ENCODE measurements at places on chromosomes 1 and 21. TPM values are rescaled to one million over a fixed set of nuclear protein-coding genes. Genes with fewer than 3 reads are reported as not detected.

DNA sequence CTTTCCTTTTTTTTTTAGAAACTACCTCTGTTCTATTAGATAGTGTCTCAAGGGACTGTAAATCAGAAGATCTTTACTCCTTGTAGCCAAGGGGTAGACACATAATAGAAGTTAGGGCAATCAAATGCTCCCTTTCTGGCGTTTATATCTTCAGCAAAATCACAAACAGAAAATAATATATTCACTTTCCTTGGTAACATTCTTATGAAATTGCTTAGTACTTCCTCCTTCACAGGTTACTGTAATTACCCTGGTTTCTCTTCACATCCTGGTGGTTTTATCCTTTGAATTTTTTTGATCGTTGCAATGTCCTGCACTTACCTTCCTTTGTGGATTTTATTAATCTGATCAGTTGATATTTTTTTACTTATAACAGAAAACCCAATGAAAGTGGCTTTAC lies 1064.9 kb downstream of the NCAM2 start:
- DNase-seq: no peak

GRCh38 chr1:24364975-24365678 lies 46.0 kb downstream of the GRHL3 start:
- no peak for DNase-seq

- no peak for DNase-seq
Observed at GRCh38 chr1:233478611-233479010, 135.3 kb upstream of the KCNK1 start.

GRCh38 chr21:32951041-32951440 lies 74.7 kb upstream of the OLIG2 start:
- DNase-seq: no peak

Gene CFAP141
- polyA plus RNA-seq: not detected

DNA sequence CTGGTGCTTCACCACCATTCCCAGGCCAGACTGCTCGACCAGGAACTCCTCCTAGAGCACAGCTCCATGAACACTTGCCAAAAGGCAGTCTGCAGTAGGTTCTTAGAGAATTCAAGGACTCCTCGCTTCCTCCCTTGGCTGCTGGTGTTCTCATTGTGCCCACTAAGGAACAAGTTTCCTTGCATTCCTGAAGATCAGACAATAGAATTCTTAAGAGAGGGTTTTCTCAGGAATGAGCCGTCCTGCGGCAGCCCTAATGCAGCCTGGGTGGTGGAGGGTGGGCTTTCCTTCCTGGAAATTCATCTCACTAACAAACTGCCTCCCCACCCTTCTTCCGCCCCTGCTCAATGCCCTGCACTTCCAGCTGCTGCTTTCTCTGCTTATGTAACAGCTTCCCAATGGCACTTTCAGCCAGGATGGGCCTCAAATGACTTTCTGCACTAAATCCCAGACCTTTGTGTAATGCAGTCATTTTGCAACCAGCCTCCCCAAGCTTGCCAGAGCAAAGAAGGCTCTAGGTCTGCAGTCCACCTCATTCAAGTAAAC lies 287.9 kb downstream of the PLPP3 start:
- DNase-seq: no peak

- DNase-seq: no peak
Observed at GRCh38 chr1:68352202-68352601, 97.6 kb downstream of the RPE65 start.

Gene KCNJ15
- polyA plus RNA-seq: 3.6 TPM

- DNase-seq: no peak
Observed at GRCh38 chr1:3037281-3038040, 16.2 kb downstream of the ACTRT2 start.

DNA sequence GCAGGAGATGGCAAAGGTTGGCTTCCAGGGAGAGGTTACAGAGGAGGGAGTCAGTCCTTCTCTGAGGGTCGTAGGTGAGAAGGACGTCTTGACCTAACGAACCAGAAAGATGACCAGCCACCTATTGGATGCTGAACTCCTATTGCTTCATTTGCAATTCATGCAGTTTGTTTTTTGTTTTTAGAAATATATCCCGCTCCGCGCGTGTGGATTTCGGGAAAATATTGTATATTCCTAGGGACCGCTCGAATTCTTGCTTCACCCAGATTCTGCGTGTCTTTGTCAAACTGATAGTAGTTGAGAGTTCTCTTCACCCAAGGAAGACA lies 564 bp downstream of the DISP1 start:
- no peak for DNase-seq

DNA sequence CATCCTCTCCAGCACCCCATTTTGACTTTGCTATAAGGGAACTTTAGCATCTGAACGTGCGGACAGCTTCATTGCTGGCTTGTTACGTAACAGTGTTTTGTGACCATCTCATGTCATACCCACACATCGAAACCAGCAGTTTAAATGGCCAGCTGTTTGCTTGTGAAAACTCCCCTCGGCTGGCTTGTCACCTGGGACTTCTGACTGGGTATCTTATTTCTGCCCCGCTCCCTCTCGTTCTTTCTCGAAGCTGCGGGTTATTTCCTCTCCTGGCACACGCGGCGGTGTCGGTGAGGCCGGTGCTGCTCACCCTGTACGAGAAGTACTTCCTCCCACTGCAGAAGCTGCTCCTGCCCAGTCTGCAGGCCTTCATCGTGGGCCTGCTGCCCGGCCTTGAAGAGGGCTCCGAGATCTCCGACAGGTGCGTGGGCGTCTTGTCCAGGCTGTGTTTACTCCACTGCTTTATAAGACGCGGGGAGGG lies 43.5 kb downstream of the DOP1B start:
- no peak for DNase-seq

GRCh38 chr1:172960454-172961208 lies 90.1 kb downstream of the TNFSF18 start:
- no peak for DNase-seq

DNA sequence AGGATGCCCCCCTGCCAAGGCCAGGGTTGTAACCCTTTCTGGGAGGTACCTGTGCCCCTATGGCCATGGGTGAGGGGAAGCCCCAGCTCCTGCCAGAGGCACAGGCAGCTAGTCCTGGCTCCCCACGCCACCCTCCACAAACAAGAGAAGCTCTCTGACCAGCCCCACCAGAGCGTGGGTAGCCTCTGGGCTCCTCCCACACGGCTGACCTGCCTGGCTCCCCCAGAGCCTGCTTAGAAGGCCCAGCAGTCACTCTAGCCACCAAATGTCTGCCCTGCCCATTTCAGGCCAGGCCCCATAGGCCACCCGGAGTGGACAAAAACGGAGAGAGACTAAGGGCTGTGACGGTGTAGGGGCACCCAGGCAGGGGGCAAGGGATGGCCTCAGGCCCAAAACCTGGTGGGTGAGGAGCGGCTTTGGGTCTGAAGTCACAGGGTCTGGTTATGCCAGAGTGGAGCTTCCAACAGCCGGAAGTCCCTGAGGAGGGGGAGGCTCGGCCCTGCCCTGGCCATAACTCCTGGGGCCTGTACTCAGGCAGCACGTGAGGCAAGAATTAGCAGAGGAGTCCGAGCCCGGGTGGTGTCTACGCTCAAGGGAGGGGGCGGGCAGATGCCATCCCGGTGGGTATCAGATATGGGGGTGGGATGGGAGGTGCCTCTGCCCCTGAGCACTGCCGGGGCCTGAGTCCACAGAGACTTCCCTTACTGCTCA lies 155.4 kb downstream of the CASZ1 start:
- no peak for DNase-seq

- DNase-seq: no peak
Observed at GRCh38 chr1:39733161-39733560, 5.5 kb upstream of the PPIE start.

Gene AMY1C
- polyA plus RNA-seq: not detected

- DNase-seq: no peak
Observed at GRCh38 chr1:184164536-184164935, 113.0 kb downstream of the TSEN15 start.

GRCh38 chr1:105210747-105211146 lies 1461.0 kb downstream of the AMY1C start:
- no peak for DNase-seq

DNA sequence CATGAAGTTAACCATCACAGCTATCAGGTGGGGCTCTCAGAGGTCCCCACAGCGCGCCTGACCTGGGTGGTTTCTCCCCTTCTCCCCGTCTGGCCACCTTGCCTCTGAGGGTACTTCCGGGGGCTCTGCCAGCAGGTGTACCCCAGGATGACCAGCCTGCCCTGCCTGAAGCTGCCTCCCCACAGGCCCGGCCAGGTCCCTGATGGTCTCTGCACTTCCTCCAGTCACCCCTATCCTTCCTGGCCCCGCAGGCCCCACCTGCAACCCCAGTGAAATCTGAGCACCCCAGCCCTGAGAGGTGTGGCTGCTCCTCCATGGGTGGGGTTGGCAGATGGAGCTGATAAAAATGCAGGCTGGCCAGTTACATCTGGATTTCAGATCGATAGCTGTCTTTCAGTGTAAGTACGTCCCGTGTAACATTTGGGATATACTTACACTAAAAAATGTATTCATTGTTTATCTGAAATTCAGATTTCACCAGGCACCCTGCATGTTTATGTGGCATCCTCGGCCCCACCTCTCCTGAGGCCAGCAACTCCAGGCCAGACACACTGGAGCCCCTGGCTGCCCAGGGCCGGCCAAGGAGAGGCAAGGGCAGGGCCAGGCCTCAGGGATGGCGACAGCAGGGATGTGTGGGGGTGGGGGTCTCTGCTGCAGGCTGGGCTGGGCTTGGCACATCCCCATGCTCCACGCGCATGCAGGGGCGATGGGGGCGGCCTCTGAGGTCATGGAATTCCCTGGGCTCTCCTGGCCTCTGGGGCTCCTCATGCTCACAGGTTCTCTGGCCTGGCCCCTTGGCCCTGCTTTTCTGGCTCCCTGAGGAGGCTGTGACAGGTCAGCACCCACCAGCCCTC lies 25.1 kb downstream of the LRRC3 start:
- no peak for DNase-seq

Measured in left renal pelvis (tissue), 4 donors.